ENCODE measurements at places on chromosomes 6 and 20. TPM values are rescaled to one million over a fixed set of nuclear protein-coding genes. Genes with fewer than 3 reads are reported as not detected.

Gene DLK2
- polyA plus RNA-seq = 0.20 TPM

Gene IYD
- not detected for polyA plus RNA-seq

Gene DDX27
- polyA plus RNA-seq = 55.0 TPM

Gene SYNDIG1
- not detected for polyA plus RNA-seq

Gene PROKR2
- polyA plus RNA-seq = not detected

Gene ATP6V1G2
- 4.5 TPM for polyA plus RNA-seq

Gene PHACTR1
- polyA plus RNA-seq = 180 TPM

Gene SNPH
- 0.67 TPM for polyA plus RNA-seq

Gene PTK6
- 2.8 TPM for polyA plus RNA-seq

Gene MAP1LC3A
- polyA plus RNA-seq = 23.8 TPM
